ENCODE measurements at places on chromosomes 13 and 19. TPM values are rescaled to one million over a fixed set of nuclear protein-coding genes. Genes with fewer than 3 reads are reported as not detected.

DNA sequence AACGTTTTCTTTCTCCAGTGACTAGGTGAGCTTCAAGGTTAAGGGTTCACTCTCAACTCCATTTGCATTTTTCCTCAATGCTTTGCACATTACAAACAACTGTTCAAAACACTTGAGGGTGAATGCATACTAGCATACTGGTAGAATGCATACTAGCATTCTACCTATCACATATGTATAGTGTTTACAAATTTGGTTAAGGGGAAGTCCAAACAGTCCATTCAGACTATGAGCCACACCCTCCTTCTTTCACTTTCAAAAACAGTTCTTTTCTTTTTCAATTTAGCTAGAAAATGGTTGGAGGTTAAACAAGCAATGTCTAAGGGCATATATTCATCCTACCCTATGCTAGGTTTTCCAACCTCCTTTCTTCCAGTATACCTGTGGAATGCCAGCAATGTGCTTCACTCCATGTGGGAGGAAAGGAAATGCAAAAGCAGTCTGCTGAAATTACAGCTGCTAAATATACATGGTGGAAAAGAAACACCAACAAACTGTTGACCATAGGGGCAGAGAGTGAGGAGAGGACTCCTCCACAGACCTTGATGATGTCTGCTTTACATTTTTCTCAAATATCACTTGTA lies 102.6 kb downstream of the DOCK9 start:
- no peak for DNase-seq
- H3K4me3 ChIP-seq = no peak overlapping the region
- no peaks in the 10 kb centered on the region for H3K4me1 ChIP-seq
- peaks cover 48% of the 10 kb centered on the region for H3K36me3 ChIP-seq

- H3K27me3 ChIP-seq = no peaks in the 10 kb centered on the region
- no peak overlapping the region for H3K4me3 ChIP-seq
- H3K4me1 ChIP-seq = no peaks in the 10 kb centered on the region
- no peaks in the 10 kb centered on the region for H3K36me3 ChIP-seq
These were observed 40.6 kb upstream of the LATS2 start for GRCh38 chr13:21101865-21102576.

DNA sequence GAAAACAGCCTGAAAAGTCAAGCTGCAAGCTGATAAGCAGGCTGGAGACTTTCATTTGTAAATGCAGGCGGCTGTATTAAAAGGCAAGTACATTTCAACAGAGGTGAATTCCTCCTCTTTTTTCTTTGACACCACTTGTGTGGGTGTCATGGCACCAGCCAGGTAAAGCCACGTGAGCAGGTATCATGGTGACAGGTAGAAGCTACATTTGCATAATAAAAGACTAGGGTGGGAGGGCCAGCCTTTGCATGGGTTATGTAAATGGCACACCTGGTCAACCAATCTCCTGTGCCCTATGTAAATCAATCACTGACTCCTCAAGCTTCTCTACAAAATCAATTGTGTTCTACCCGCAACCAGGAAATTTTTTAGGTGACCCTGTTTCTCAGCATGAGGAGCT lies 68.2 kb downstream of the ZNF100 start:
- no peak overlapping the region for H3K27ac ChIP-seq
- no peaks in the 10 kb centered on the region for H3K4me1 ChIP-seq
- H3K27me3 ChIP-seq = no peaks in the 10 kb centered on the region
- DNase-seq = no peak
- H3K36me3 ChIP-seq = no peaks in the 10 kb centered on the region

- H3K36me3 ChIP-seq = no peaks in the 10 kb centered on the region
- no peak overlapping the region for H3K4me3 ChIP-seq
- no peak overlapping the region for H3K27ac ChIP-seq
- peaks cover 10% of the 10 kb centered on the region for H3K4me1 ChIP-seq
These were observed 193.3 kb downstream of the USP12 start for GRCh38 chr13:26978081-26978860.

DNA sequence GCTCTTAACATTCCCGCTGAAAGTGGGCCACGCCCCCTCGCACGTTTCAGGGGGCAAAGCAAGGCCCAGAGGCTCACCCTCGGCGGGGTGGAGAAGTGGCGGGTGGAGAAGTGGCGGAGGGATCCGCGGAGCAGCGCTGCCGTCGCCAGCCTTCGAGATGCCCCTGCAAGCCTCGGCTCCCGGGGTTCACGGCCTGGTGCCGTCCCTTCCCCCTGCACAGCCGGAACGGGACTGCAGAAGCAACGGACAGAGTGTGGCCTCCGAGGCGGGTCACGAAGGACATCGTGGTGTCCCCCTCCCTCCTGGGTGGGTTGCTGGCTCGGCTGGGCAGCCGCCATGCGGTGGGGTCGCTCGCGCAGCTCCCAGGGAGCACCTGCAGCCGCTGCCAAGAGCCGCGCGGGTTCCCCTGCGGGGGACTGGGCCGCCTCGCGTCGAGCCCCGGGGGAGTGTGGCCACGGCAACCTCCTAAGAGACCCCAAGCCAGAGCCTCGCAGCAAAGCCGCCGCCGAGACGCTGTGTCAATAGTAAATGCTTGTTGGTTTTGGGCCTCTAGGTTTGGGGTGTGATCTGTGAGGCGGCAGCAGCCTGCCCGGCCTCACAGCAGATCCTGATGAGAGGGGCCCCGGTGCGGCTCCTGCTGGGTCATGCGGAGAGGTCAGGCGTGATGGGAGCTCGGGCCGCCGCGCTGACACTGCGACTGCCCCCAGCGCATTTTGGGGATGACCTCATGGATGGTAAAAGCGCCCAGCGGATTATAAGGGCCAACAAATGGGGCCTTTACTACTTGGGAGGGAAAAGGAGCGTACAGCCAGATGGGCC lies 5.5 kb downstream of the TPGS1 start:
- no peaks in the 10 kb centered on the region for H3K27me3 ChIP-seq
- H3K36me3 ChIP-seq = peaks cover 5% of the 10 kb centered on the region
- peak; percentile 63 for DNase-seq
- peak overlapping the region; percentile 13 for H3K4me3 ChIP-seq
- no peak overlapping the region for H3K27ac ChIP-seq
- peaks cover 33% of the 10 kb centered on the region for H3K4me1 ChIP-seq

- H3K27ac ChIP-seq = no peak overlapping the region
- peaks cover 33% of the 10 kb centered on the region for H3K36me3 ChIP-seq
- no peaks in the 10 kb centered on the region for H3K4me1 ChIP-seq
- DNase-seq = no peak
- no peaks in the 10 kb centered on the region for H3K27me3 ChIP-seq
These were observed 7.2 kb upstream of the RELB start for GRCh38 chr19:44993926-44994537.

TEX29 gene
- total RNA-seq = 1.2 TPM

MBD3L4 gene
- total RNA-seq = not detected

DNA sequence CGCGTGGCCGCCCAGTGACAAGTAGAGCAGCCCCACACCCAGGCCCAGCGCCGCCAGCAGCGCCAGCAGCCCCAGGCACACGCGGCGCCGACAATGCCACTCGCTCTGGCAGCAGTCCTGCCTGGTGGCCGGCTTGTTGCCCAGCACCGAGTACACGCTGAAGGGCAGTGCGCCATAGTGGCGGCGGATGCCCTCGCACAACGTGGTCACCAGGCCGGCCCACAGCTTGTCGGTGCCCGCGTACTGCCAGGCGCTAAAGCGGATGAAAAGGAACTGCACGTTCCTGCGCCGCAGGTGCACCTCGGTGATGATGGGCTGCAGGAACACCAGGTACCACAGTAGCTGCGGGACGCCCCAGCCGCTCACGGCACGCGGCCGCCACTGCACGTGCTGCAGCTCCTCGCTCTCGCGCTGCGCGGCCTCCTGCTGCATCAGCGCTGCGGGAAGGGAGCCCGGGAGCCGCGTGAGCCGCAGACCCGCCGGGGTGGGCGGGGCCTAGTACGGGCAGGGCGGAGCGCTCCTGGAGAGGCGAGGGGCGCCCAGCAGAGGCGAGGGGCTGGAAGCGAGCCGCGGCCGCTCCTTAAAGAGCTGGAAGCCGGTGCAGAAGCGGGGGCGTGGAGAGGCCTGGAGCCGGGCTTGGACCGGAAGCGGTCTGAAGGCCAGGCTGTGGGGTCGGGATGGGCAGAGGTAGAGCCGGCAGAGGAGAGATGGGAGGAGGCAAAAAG lies 7.3 kb downstream of the NKPD1 start:
- H3K36me3 ChIP-seq = no peaks in the 10 kb centered on the region
- H3K27me3 ChIP-seq = peaks cover 30% of the 10 kb centered on the region

DNA sequence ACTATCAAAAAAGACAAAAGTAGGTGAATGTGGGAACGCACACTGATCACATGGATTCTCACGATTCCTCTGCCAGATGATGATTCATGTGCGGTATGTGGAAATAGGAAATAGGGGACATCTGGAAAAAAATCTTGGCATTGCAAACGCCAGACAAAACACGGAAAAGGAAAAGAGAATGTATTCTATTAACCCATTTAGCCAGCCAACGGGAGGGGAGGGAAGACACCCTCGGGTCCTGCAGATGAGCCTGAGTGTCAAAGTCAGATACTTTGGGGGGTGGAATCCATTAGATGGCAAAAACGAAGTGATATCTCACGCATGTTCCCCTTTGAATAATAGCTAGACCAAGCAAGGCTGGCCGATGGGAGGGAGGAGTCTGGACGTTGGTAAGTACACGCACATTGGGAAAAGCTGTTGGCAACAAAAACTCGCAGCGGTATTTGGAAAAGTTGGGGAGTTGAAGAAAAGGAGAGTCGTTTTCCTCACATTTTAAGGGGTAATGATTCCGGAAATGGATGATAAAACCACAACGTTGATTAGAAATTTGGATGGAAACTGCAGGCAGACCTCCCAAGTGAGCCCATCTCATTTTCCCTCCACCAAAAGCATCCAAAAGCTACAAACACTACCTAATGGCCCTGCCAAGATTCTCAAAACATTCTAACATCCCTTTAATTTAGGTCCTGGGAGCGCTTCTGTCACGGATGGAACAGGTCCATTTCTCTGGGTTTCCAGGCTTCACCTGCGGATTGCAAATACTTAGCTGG lies 73.6 kb downstream of the COL4A1 start:
- peak overlapping the region; percentile 14 for H3K4me3 ChIP-seq
- H3K4me1 ChIP-seq = peaks cover 53% of the 10 kb centered on the region
- H3K36me3 ChIP-seq = no peaks in the 10 kb centered on the region
- DNase-seq = no peak
- H3K27me3 ChIP-seq = no peaks in the 10 kb centered on the region
- H3K27ac ChIP-seq = peak overlapping the region; percentile 59

DNA sequence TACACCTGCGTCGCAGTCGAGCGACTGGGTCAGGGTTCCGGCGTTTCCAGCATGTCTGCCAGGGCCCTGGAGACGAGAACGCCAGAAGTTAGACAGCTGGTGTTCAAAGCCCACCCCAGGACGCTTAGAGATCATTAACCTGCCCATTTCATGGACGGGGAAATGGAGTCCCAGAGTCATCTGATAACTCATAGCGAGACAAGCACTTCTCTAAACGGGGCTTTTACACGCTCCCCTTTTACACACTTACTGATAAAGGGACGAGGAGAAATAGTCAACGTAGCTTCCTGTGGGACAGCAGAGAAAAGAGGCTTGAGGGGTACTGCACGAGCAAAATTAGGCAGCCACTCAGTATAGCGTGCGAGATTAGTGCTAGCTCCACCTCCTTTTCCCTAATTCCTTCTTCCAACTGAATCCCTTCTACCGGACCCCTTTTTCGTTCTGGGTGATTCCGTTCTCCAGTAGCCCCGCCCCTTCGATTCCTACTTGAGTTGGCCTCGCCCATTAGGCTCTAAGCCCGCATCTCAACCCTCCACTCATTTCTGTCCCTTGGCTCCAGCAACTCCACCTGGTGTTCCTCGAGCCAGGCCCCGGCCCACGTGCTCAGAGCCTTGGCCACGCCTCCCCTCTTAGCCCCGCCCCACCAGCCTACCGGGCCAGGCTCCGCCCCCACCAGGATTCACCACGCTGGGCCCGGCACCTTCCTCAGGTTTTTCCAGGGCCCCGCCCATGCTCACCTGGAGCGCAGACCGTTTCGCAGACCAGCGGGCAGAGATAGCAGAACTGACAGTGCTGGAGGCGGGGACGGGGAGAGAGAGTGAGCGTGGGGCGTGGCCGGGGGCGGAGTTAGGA lies 3.7 kb downstream of the HRC start:
- no peaks in the 10 kb centered on the region for H3K36me3 ChIP-seq
- DNase-seq = peak; percentile 93
- peak overlapping the region; percentile 64 for H3K4me3 ChIP-seq
- H3K4me1 ChIP-seq = peaks cover 25% of the 10 kb centered on the region

LHB gene
- not detected for total RNA-seq

DNA sequence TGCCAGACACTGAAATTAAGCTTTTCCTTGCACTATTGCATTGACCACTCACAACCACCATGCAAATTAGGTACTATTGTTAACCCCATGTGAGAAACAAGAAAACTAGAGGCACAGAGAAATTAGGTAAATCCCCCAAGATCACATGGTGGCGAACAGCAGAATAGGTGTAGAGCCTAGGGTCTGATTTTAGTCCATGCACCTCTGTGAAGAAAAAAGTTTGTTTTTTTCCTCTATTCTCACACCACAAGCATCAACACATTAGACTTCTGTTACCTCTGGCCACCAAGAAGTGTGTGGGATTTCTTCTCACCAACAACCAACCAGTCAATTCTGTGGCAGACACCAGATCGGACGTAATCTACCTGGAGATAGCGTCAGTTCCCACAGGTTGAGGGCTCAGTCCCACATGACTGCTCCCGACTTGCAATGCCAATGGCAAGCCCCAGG lies 391.9 kb downstream of the COG6 start:
- H3K4me3 ChIP-seq = no peak overlapping the region
- no peak overlapping the region for H3K27ac ChIP-seq
- H3K4me1 ChIP-seq = no peaks in the 10 kb centered on the region
- DNase-seq = no peak

- no peak for DNase-seq
- H3K4me1 ChIP-seq = no peaks in the 10 kb centered on the region
- H3K36me3 ChIP-seq = no peaks in the 10 kb centered on the region
These were observed 378.9 kb downstream of the SLITRK1 start for GRCh38 chr13:83503424-83503823.

GRCh38 chr19:1618157-1619093 lies 13.2 kb upstream of the UQCR11 start:
- no peaks in the 10 kb centered on the region for H3K27me3 ChIP-seq
- DNase-seq = peak; percentile 77
- H3K4me3 ChIP-seq = no peak overlapping the region
- H3K4me1 ChIP-seq = no peaks in the 10 kb centered on the region
- H3K36me3 ChIP-seq = peaks cover 48% of the 10 kb centered on the region

DNA sequence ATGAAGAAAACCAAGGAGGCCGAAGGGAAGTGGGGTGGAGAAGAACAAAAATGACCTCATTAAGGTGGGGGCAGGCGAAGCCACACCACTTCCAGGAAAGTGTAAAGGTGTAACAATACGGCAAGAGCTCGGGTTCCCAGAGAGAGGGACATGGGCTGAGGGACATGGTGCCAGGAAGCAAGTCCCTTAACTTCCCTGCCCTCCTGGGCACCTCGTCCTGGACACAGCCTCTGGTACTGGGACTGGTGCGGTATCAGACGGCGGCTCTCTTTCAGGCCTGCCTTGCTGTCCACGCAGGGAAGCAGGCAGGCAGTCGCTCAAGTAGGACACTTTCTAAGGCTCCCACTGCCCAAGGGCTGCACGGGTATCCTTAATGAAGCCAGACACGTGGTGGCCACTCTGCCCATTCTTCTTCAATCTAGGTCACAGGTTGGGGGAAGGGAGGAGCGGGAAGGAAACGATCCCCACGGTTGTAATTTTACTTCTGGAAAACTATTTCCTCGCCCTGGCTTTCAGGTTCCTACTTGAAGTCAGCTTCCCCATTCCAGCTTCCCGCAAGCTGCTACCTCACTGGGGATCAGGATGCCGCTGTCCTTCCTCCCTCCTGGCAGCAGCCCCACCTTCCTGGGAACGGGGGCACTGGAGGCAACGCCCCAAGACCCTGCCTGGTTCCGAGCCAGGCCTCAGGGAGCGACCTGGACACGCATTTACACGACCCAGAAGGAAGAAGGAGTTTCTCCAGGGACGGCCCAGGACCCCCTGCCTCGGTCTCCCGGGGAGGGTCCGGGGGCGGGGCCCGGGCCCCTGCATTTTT lies 1.2 kb downstream of the AP3D1 start:
- peaks cover 3% of the 10 kb centered on the region for H3K36me3 ChIP-seq
- peak; percentile 87 for DNase-seq
- H3K27ac ChIP-seq = peak overlapping the region; percentile 90
- no peaks in the 10 kb centered on the region for H3K27me3 ChIP-seq

All from upper lobe of left lung (tissue), 6 donors.